ENCODE measurements at places on chromosomes 3 and 15.

- DNase-seq: no peak
Observed at GRCh38 chr3:14363379-14363778, 39.0 kb upstream of the SLC6A6 start.

DNA sequence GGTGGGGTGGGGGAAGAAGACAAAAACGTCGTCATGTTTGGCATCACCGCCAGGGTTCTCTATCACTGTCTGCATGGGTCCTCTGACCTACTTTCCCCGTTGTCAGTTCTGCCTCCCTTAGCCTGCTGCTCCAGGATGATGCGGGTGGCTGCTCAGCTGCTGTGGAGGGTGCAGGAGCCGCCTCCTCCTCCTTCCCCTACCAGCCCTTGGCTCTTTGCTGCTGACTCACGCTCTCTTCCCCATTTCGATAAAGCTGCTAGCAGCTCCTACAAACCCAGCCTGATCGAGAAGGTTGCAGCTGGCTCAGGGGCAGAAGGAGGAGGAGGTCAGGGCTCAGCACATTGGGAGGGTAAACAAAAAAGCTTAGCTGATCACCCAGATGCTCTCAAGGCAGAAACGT lies 49.5 kb upstream of the SEC13 start:
- no peak for DNase-seq

DNA sequence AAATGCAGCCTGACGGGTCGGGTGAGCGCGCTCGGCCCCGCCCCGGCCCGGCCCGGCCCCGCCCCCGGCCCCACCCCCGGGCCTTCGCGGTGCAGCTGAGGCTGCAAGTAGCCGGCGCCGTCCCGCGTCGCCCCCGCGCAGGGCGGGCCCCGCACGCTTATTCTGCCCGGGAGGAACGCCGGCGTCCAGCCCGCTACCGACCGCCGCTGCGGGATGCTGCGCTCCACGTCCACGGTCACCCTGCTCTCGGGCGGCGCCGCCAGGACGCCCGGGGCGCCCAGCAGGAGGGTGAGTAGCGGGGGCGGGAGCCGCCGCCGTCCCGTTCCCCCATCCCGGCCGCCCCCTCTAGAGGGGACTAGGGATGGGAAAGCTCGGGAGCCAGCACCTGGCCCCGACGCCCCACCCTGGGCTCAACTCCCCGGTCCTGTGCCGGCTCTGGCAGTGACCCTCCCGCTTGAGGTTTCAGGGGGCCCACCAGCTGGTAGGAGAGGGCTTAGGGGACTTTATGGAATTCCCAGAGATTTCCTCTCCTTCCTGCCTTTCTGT lies at the start of gene MYZAP:
Gene MYZAP (plus strand): TSS at position 83 of the 546 bp plus-strand sequence. CDS start 131 bp downstream, at position 214.
- no peak for DNase-seq

DNA sequence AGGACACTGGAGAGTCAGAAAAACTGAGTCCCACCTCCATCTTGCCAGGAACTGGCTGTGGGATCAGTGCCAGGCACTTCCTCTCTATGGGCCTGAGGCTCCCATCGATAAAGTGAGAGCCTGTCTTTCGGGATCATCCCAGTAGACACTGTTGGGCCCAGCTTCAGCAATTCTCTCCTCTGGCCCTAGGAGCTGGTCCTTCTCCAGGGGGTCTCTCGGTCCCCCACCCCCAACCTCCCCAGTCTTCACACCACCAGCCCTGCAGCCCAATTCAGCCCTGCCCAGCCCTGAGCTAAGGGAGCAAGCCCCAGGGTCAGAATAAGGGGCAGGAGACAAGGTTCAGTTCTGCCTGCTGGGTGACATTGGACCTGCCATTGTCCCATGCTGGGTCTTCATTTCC lies 4.5 kb upstream of the LCTL start:
- no peak for DNase-seq

- DNase-seq: no peak
Observed at GRCh38 chr3:123327956-123328850, 120.7 kb downstream of the ADCY5 start.

DNA sequence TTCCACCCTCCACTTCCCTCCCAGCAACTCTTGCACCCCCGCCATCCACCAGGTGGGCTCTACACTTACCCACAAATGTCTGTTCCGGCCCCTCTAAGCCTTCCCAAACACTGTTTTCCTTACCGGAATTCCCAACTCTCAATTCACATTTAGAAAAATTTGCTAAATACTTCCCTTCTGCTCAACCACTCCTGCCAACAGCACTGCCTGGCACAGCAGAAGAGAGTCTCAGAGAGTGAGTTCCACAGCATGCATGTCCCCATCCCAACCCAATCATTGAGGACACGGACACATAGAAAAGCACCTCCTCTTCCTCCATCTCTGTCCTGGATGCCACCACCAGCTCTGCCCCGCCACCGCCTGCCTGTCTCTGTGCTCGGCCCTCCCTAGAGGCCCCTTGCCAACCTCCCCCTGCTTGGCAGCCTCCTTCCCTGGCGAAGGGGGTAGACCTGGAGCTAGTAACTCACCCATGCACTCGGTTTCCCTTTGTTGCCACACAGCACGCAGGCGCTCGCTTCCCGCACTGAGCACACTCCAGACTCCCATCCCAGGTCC lies 66.2 kb upstream of the SLC6A1 start:
- no peak for DNase-seq

DNA sequence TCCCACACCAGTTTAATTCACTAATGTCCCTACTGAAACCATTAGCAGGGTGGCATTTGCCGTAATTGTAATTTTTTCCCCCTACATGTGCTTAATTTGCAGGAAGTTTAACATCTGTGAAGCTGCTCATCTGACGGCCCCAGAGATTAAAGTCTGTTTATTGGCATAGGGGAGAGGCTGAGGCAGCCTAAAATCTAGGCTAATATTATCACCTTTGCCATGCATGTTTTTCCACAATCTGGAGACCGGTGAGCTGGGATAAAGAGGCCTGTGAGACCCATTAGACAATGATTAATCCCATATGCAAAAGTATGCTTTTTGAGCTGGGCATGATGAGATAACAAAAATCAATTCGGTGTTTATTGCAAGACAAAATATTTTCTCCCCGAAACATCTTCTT lies 561.2 kb upstream of the ALCAM start:
- DNase-seq: no peak

DNA sequence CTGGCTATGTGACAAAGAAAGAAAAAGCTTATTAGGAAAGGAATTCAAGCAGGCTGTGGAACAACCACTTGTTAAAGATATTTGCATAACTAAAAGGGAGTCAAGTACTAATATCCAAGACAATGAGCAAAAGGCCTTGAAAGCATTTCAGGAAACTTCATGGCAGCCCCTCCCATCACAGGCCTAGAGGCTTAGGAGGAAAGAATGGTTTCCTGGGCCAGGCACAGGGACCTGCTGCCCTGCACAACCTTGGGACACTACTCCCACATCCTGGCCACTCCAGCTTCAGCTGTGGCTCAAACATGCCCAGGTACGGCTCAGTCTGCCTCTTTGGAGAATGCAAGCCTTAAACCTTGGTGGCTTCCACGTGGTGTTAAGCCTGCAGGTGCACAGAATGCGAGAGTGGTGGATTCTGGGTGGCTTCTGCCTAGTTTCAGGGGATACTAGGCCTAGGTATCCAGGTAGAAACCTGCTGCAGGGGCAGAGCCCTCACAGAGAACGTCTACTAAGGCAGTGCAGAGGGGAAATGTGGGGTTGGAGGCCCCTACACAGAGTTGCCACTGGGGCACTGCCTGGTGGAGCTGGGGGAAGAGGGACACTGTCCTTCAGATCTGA lies 121.6 kb downstream of the OPA1 start:
- DNase-seq: no peak
